ENCODE measurements at places on chromosomes 5 and 9.

GRCh38 chr9:87696641-87697040 lies 29.3 kb upstream of the CTSL start:
- DNase-seq, result no peak

GRCh38 chr5:133242221-133242835 lies 190.5 kb downstream of the HSPA4 start:
- DNase-seq, result no peak

- DNase-seq, result no peak
Measured at GRCh38 chr5:71533615-71534014, 53.5 kb upstream of the MCCC2 start.

DNA sequence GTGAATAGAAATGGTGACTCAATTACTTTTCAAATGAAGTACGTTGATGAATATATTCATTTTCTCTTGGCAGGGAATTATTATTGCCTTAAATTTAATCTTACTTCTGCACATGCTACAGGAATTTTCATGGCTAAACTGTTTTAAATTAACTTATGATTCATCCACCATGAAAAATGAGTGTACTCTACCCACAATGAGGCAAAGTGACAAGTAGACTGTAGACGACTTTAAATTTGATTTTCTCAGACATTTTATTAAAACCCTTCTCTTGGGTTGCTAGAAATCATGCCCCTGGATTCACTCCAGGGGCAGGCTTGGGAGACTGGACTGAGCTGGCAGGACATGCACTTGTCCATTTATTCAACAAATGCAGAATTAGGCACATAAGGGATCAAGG lies 23.5 kb upstream of the ERAP2 start:
- DNase-seq, result no peak

GRCh38 chr5:80033513-80033912 lies 1.6 kb upstream of the THBS4 start:
- DNase-seq, result no peak

GRCh38 chr9:102237094-102237493 lies 498.6 kb upstream of the GRIN3A start:
- DNase-seq, result no peak

DNA sequence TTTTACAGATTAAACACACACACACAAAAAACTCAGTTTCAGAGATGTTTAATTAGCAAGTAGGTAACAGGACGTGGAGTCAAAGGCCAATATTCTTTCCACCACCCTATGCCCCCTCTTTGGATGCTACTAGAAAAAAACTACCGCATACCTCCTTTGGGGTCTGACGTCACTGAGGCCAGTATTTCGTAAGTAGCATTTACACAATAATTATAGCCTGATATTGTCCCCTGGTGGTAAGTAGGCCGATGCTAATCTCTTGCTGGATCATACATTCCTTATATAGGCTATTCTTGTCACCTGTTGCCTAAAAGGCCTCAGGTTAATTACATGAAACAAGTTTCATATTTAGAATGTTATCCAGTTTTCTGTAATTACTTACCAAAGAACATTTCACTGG lies 21.0 kb upstream of the SMARCA2 start:
- DNase-seq, result no peak

- peak; percentile 14 for DNase-seq
Measured at GRCh38 chr5:96614110-96614691, 48.0 kb upstream of the CAST start.

DNA sequence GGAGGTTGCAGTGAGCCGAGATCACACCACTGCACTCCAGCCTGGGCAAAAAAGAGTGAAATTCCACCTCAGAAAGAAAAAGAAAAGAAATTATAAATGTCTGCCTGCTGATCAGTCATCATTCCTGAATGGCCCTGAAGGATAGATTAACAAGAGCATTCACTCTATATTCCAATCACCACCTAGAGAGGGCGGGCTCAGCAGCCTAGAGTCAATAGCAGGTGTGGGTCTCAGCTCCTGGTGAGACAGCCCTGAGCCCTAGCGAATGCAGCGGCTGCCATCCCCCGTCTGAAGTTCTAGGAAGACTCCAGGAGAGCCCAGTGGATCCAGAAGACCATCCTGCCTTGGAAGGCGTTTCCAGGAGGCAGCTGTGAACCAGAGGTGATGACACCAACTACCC lies 12.0 kb downstream of the FBP1 start:
- DNase-seq, result no peak

DNA sequence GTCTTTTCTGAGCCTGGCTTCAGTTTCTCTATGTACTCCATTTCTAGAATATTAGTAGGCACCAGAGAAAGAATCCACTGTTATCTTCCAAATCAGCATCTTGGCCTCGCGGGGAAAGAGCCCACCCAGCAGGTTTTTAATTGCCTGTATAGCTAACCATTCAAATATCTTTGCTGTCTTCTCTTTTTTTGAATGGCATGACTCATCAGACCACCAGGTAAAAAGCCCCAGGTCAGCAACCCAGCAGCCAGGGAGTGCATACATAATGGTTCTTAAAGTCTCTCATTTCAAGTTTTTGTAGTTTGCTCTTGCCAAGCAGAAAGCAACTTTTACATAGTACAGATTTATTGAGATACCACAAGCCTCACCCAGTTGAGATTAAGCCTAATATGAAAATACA lies 50.7 kb downstream of the TMEM167A start:
- no peak for DNase-seq

DNA sequence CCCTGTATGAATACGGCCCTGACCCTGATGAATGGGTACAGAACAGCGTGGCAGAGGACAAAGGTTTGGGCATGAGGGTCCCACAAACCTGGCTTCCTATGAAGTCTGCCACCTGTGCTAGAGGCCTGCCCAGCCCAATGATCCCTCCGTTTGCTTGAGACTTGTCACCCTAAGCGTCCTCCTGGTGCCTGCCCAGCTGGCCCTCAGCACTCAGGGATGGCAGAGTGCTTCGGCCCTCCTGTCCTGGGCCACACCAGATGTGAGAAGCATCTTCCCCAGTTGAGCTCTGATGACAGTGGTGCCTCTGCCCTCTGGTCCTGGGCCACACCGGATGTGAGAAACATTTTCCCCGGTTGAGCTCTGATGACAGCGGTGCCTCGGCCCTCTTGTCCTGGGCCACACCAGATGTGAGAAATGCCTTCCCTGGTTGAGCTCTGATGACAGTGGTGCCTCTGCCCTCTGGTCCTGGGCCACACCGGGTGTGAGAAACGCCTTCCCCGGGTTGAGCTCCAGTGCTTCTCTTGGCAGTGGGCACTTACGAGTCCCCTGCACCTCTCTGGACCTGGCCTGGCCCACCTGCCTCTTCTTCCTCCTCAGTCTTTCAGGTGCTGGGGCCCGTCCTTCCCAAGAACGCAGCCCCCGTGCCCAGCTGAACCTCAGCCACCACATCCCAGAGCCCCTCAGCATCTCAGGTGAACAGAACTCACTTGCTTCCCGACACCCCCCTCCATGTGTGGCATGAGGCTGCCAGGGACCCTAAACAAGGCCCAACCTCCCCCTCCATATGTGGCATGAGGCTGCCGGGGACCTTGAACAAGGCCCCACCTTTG lies 253.1 kb upstream of the IRX1 start:
- DNase-seq, result no peak

- DNase-seq, result no peak
Measured at GRCh38 chr5:115755675-115756074, 60.8 kb downstream of the CDO1 start.

GRCh38 chr5:117888688-117889087 lies 1099.7 kb downstream of the DTWD2 start:
- no peak for DNase-seq

DNA sequence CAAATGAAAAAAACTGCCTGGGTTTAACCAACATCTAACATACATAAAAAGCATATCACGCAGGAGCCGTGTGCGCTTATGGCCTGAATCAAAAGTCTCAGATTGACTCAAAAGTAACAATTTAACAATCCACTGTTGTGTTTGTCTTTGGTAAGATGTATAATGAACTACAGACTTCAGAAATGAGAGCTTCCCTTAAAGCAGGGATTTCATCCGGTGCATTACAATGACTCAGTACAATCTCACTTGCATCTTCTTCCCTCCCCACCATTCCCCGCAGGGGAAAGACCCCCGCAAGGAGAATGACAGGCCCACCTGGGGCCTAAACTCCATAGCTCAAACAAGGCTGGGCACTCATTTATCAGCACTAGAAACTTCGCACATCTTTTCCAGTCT lies 1.4 kb downstream of the ZFR start:
- DNase-seq, result no peak

GRCh38 chr9:19642256-19642655 lies 146.6 kb downstream of the SLC24A2 start:
- no peak for DNase-seq

GRCh38 chr5:1552521-1553255 lies 28.9 kb upstream of the LPCAT1 start:
- DNase-seq, result peak; percentile 6

DNA sequence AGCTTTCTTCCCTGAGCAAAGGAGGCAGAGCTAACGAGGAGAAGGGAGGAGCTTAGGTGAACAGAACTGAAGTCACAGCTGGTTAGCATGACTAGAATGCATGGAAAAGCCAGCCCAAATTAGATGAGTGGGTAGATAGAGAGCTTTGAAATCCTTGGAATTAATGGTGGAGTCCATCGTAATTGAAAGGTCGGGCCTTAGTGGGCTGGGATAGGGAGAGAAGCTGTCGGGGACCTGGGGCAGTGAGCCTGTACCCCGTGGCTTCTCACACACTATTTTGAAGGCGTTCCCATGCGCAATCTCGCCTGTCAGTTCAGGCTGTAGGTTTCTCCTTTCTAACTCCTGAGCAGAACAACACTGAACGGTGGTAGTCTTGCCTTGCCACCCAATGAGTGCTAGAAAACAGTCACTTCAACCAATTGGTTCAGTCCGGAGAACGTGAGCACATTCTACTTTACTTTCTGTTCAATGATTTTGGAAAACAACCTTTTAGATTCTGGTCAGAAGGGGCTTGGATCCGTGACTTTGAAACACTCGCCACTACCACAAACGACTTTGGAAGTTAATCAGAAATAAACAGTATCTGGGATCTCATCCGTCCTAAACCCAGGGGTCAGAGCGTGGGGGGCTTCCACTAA lies 655 bp upstream of the RAI14 start:
- no peak for DNase-seq

GRCh38 chr9:95775191-95775590 lies 100.3 kb upstream of the ERCC6L2 start:
- no peak for DNase-seq

DNA sequence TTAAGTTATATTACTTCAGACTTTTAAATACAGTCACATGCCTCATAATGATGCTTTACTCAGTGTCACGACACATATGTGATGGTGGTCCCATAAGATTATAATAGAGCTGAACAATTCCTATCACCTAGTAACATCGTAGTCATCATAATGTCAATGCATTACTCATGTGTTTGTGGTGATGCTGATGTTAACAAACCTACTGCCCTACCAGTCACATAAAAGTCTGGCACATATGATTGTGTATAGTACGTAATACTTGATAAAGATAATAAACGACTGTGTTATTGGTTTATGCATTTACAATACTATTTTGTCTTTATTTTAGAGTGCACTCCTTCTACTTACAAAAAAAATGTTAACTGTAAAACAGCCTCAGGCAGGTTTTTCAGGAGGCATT lies 103.7 kb downstream of the PAM start:
- DNase-seq, result no peak

GRCh38 chr5:40429258-40430100 lies 250.2 kb upstream of the PTGER4 start:
- no peak for DNase-seq

GRCh38 chr5:43469671-43470391 lies 13.8 kb downstream of the TMEM267 start:
- DNase-seq, result no peak

DNA sequence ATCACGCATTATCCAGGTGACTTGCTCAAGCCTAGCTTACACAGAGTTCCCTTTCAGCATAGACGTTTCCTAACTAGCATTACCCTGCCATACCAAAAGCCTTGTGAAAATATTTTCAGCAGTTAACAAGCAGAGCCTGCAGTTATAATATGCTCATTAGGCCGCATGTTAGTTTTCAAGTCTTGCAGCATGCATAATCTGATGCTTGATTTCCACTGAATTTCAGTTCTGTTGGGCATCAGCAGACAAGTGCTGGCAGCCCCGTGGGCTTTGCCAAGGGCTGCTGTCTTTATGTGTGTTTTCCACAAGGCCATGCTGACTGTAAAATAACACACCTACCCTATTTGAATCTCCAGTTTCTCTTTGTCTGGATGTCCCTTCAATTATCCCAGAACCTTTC lies 491.0 kb upstream of the WWC1 start:
- no peak for DNase-seq

DNA sequence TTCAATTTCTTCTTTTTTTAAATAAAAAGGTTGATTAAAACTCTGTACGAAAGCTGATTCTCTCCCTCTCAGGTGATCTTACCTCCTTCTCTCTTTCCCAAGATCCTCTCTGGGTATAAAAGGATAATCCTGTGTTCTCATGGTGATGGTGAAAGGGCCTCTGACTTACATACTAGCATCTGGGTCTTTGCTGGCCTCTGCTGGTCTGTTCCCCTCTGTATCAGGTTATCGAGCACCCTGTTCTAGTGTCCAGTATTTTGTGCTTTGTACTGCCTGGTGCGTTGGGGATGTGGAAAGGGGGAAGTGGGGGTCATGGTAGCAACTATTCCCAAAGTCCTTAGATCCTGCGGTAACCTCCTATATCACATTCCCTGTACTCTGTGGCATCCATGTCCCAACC lies 328.9 kb downstream of the NR2F1-AS1 start:
- no peak for DNase-seq

DNA sequence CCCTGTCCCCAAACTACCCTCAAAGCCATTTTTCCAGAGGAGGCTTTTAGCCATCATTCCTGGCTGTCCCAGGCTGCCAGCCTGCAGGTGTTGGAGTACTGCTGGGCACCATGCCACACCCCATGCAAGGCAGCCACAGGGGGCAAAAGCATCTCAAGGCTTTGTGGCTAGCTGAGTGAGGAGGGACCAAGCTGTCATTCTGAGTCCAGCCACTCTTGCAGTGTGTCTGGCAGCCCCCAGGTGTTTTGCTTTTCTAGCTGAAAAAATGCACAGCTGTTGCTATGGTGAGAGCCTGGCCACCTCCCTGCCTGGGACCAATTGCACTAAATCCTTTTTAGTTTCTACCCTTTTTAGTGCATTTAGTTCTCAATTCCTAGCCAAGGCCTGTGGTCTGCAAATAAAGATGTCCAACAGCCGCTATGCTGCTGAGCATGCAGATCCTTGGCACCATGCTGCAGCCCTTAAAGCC lies 50.4 kb upstream of the PTGS1 start:
- no peak for DNase-seq
